ENCODE measurements at places on chromosomes 2 and 18.
A peak's percentile ranks its signal among the peaks of the same experiment; 100 is the strongest.

DNA sequence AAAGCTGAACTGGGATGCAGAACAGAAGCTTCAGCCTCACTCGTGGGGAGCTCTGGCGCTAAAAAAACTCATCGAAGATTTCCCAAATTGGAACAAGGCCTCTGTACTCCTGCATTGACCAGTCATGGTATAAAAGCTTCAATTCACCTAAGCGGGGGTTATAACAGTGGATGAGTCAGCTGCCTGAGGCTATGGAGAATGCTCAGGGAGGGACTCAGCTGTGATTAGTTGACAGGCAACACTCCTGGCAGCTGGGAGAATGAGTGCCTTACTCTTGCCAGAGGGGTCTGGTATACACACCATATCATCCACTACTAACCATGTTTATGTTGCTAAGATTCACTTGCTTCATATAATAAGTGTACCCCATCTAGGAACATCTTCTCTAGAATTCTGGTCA lies 350.6 kb upstream of the VRK2 start:
- no peak for DNase-seq

DNA sequence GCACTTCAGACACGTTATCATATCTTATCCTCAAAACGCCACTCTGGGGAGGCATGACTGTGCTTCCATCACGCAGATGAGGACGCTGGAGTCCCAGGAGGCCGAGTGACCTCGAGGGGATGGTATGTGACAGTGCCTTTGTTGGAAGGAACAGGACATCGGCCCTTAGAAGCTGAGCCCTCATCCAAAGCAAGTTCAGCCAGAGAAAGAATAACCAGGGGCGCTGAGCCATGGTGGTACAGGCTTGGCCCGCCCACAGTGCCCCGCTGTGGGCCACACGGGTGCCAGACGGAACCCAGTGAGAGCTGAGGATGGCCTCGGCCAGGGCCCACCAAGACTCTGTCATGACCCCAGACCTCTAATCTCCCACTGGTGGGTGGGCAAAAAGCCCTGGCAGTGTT lies 31.3 kb downstream of the HS1BP3 start:
- no peak for DNase-seq

DNA sequence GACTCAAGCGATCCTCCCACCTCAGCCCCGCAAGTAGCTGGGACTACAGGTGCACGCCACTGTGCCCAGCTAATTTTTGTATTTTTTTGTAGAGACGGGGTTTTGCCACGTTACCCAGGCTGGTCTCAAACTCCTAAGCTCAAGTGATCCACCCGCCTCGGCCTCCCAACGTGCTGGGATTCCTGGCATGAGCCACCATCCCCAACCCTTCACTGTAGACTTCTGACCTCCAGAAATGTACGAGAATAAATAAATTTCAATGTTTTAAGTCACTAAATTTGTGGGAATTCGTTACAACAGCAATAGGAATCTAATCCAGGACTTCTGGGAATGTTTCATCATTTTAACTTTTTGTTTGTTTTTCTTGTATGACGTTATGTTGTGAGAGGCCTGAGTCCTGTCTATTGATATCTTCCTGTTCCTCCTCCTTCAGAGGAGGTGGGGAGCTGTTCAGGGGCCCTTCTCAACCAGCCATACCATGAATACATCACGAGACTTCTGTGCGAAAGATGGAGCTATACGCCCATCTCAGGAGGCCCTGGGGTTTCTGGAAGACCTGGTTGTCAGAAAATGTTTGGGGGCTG lies 40.0 kb downstream of the TEX44 start:
- peak; percentile 79 for DNase-seq

DNA sequence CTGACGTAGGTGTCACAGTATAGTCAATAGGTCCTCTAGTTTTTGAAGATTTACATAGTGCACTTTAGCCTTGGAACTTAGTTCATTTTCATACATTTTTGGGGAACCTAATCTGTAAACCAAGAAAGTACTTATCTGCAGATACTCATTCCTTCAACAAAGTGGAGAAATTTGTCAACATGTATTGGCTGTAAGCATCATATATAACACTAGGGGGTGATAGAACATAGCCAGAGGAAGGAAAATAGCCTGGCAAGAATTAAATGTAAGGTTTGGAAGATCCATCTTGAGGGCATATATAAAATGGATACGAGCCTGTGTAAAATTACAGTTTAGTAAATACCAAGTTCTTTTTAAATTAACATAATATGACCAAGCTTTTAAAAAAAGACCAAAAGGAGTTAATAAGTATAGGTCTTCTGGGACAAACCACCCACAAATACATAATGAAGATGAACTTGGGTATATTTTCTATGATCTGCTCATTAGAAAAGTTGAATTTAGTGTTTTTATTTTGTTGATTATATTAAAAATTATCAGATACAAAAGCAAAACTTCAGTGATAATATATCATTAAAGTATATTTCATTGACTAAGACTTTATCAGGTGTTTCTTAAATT lies 18.2 kb downstream of the RPL37A start:
- DNase-seq, result no peak

DNA sequence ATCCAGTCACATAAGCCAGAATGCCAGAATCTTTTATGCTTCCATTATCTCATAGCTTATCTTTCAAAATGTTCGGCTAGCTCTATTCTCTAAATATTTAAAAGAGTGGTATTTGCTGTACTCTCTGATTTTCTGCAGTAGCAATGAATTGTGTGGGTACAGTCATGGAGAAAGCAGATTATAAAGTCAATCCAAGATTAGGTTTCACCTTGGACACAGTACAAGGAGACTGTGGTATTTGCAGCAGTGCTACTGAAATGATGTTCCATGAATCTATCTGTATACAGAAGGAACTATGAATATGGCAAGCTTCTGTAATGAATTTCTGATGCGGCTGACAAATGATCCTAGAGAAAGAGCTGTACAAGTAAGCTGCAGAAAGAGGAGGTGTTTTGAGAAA lies 15.4 kb upstream of the DSEL start:
- no peak for DNase-seq

- DNase-seq, result peak; percentile 50
Observed at GRCh38 chr2:176473177-176473576, 203.9 kb downstream of the MTX2 start.

DNA sequence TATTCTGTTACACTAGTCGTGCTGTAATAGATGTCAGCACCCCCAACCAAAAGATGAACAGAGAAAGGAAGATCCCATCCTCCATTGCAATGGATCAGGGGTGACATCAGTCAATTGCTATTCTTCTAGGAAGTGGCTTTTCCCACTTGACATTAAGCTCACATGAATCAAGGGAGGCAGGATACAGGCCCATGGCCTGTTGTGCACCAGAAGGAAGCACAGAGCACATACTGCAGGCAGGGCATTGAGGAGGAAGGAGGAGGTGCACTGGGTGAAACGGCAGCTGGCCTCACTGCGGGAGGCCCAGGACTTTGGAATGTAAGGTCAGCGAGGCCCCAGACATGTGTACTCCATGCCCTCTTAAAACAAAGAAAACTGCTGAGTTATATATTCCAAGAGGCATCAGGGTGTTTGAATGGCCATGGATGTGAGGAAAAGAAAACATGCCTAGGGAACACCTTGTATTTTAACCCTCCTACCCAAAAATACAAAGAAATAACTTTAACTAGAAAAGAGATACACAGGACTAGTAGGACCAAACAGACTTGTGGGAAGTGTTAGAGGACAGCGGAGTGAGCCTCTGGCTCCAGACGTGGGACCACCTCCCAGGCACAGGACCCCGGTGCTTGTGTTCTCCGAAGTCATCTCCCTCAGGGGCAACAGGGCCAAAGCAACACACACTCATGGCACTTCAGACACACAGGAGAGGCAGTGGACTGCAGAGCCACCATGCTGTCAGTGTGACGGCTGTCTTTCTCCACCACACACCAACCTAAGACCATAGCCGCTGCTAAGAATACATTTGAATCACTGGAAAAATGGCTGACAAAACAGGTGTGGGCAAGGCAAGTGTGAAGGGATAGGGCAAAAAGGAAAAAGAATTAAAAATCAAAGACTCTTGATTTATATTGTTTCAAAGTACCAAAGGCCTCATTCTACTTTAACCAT lies 51.4 kb upstream of the RIOK3 start:
- DNase-seq, result peak; percentile 40

DNA sequence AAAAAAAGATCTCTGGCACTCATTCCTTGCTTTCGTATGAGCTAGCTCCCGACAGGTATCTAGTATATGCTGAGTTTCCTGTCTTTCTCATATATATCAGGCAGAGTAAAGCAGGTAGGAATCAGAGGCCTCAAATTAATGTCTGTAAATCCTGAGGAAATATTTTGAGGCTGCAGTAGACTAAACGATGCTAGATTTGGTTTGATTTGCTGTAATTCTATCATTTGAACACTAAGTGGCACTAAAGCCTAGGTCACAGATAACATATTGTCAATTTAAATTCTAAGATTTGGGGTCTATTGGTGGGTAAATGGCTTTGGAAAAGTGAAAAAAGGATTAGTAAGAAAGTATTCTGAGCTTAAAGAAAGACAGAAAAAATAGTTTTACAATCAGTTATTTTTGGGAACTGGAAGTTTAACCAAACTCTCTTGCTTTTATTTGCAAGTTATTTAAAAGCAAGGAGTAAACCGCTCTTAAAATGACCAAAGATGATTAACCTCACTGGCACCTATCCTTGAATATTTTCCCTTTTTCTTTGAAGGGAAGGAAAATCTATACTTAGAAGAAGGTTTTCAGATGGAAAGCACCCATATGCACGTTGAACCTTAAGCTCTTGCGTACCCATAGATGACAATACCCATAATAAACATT lies 37.6 kb upstream of the SLC4A10 start:
- DNase-seq, result peak; percentile 13

DNA sequence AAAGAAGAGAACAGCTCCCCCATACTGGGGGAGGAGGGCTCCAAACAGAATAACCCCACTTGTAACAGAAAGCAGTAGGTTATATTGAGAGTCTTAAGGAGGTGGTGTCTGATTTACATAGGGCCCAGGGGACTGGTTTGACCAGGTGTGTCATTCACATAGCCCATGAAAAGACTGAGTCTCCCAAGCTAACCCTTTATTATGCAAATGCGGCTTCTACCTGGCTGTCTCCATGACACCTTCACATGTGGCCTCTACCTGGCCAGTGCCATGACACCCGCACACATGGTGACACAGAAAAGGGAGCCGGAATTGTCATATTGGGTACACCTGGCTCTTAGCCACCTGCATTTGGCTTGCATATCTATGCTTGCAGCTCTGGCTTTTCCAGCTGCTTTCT lies 1057.2 kb upstream of the PIK3C3 start:
- DNase-seq, result no peak

- DNase-seq, result no peak
Observed at GRCh38 chr2:238926761-238927611, 79.1 kb downstream of the TWIST2 start.

DNA sequence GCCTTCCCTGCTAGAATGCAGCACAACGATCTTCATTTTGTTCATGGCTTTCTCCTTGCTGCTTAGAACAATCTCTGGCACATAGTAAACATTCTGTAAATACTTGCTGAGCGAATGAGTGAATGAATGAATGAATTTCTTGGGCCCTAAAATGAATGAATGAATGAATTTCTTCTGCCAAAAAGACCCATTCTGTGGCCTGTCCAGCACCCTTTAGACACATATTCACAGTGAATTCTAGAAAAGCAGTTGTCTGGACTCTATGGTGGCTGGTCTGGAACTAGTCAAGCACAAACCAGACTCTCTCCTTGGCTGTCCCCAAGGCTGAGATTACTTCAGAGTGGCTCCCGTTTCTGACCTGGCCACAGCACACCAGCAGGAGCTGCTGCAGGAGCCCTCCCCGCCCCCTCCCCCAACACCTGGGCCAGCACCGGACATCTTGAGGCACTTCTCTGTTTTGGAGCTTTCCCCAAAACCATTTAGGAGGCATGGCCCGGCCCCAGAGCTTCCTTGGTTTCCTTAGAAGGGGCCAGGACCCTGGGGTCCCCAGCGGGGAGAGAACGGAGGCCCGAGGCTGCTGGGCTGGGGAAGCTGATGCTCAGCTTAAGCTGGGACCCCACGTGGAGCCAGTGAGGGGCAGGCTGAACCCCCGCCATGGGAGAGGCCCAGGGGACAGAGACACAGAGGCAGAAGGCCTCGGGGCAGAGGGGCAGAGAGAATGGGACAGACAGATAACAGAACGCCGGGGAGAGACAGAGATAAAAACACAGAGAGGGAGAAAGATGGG lies 159.0 kb downstream of the ZFP36L2 start:
- no peak for DNase-seq

GRCh38 chr18:26482569-26482968 lies 65.8 kb downstream of the KCTD1 start:
- DNase-seq, result no peak

DNA sequence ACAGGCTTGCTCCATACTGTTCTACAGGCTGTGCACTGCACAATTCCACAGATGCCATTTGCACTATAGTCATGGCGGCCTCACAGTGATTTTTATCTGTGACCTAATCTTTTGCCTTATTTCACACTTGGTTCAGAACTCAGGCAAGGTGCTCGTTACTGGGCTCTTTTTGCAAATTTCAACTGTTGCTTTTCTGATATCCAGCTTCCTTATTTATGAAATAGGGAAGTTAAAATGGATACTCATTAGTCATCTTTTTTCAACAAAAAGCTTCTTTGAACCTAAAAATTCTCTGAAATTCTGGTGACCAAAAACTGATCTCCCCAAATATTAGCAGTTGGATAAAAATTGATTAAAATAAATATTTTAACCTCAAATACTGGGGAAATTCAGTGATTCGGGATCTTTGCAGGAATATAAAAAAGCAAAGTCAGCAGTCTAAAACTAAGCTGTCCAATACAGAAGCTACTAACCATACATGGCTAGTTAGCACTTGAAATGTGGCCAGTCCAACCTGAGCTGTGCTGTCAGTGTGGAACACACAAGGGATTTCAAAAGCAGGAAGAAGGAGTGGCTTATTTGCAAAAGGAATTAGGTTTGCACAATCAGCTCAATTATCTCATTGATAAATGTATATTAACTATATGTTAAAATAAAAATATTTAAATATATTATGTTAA lies 134.4 kb downstream of the COL4A4 start:
- DNase-seq, result no peak

DNA sequence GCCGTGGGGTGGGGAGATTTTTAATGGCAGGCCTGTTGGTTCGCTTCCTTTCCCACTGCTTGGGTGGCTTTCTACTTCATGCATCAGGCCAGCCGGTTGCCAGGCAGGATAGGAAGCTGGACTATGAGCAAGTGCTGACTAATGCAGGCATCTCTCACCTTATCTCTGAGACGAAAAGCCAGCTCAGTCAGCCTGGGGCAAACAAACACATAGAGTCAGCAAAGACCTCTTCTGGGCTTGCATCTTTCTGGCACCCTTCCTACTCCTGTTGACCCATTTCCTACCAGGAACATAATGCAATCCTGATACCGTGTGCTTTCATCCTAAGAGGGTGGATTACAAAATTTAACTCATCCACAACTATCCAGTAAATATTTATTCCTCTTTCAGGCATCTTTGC lies 416.6 kb upstream of the MEX3C start:
- no peak for DNase-seq

DNA sequence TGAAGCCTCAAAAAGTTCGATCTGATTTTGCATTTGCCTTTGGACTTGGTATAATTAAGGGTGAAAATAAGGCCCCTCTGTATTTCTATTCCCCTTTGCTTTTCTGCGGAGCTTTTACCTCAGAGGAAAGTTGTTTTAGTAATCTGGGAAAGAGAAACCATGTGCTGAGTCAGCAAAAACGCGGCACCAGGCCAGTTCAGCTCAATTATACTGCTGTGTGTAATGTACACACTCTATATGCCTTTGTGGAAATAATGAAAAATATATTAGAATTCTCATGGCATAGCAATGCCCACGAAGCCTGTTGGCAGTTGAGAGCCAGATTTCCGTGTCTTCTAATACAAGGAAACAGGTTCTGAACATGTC lies 161.9 kb upstream of the SIX2 start:
- DNase-seq, result no peak

GRCh38 chr2:200609028-200609614 lies 23.3 kb downstream of the AOX1 start:
- DNase-seq, result peak; percentile 72

GRCh38 chr18:65754121-65754520 lies 3.3 kb downstream of the CDH7 start:
- DNase-seq, result no peak

All from AG08396 (cell line).